ENCODE measurements at places on chromosomes 16 and 17.

- DNase-seq = no peak
Measured at GRCh38 chr16:29141586-29142324, 156.9 kb downstream of the LAT start.

GRCh38 chr16:4204521-4204920, 37.4 kb downstream of the SRL start:
- DNase-seq = no peak

DNA sequence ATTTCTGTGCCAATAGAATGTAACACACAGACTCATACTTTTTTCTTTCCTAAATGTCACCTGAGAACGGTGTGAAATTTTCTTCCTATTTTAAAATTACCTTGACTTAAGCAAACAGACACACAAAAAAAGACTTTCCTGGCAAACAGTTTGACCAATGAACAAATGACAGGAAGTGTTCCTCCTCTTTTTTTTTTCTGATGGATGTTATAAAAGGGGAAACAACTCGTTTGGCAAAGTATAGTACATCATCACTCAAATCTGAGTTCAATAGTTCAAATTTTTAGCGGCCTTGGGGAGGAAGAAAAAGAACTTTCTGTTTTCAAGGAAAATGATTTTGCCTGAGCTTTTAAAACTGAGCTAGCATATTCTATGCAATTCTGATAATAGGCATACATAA, 19.8 kb downstream of the HS3ST3A1 start:
- no peak for DNase-seq

- DNase-seq = no peak
Measured at GRCh38 chr17:77501751-77502625, 361.2 kb downstream of the SEC14L1 start.

DNA sequence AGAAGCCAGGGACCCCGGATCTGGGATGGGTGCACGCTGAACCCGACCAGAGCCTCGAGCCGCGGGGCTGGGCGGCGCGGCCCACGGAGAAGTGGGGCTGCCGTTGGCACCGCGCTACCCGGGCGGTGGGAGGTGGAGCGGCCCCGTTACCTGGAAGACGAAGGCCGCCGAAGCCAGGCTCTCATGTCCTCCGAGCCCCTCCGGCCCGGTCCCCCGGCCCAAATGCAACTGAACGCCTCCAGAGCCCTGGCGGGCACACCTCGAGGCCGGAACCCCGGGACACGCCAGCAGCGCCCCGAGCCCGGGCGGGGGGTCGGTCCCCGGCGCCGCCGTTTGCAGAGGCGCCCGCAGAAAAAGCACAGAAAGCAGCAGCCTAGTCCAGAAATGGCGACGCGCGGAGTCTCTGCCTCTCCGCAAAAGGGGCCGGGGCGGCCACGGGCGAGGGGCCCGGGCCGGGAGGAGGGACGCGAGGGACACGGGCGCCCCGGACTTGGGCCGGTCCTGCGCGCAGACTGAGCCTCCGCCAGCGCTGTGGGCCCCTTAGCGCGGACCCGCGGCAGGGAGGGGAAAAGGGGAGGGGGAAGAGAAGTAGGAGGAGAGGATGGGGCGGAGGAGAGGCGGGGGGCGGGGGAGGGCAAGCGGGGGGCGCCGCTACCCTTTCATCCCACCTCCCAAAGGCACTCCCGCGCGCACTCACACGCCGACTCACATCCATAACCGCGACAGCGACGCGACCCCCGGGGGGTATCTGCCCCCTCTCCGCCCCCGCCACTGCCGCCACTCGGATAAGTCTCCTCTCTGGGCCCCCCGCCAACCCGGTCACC, 1.4 kb downstream of the AXIN2 start:
- no peak for DNase-seq

DNA sequence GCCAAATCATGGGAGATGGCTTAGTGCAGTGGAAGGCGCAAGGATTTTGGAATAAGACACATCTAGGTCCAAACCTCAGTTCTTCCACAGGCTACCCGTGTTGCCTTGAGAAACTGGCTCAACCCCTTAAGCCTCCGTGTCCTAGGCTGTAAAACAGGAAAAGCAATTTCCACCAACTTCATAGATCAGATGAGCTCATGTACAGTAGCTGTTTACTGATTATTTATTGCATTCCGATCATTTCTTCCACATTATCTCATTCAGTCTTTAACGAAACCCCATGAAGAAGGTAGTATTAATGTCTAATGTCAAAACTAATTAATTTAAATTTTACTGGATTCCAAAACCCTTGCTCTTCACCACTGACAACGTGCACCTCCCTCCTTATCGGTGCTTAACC, 231.6 kb downstream of the GRIN2A start:
- DNase-seq = no peak

GRCh38 chr17:67647482-67647881, 70.3 kb upstream of the NOL11 start:
- no peak for DNase-seq

- DNase-seq = no peak
Measured at GRCh38 chr17:52297230-52298010, 138.9 kb upstream of the CA10 start.

- no peak for DNase-seq
Measured at GRCh38 chr16:9033125-9033830, 58.2 kb upstream of the HAPSTR1 start.

Measured in stimulated activated CD8-positive, alpha-beta memory T cell treated with anti-CD3 and anti-CD28 coated beads, Interleukin-4, amount 100 ng/mL, for 24 hours (primary cell).